ENCODE measurements at places on chromosomes 2 and 18. TPM values are rescaled to one million over a fixed set of nuclear protein-coding genes. Genes with fewer than 3 reads are reported as not detected.

- no peak for DNase-seq
Measured at GRCh38 chr18:76957384-76958355, 135.3 kb downstream of the ZNF236 start.

- DNase-seq = no peak
Measured at GRCh38 chr2:1728821-1729220, 15.5 kb downstream of the PXDN start.

DNA sequence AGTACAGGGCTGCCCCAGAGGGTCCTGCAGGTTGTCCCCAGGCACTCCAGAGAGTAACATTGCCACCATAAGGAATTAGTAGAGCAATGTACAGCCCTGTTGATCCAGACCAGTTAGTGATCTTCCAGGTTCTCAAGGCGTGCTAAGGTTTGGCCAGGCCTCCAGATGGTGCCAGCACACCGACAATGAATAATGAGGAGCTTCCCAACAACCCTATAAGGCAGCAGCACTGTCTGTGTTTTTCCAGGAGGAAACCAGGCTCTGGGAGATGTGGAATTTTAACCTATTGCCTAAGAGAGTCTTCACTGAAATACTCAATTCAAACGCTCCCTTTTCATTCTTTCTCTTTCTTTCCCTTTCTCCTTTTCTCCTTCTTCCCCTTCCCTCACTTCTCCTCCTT, 122.1 kb downstream of the MGAT5 start:
- DNase-seq = no peak

- DNase-seq = no peak
Measured at GRCh38 chr2:218047536-218048225, 21.4 kb upstream of the RUFY4 start.

Gene SLC19A3
- 4.5 TPM for total RNA-seq

DNA sequence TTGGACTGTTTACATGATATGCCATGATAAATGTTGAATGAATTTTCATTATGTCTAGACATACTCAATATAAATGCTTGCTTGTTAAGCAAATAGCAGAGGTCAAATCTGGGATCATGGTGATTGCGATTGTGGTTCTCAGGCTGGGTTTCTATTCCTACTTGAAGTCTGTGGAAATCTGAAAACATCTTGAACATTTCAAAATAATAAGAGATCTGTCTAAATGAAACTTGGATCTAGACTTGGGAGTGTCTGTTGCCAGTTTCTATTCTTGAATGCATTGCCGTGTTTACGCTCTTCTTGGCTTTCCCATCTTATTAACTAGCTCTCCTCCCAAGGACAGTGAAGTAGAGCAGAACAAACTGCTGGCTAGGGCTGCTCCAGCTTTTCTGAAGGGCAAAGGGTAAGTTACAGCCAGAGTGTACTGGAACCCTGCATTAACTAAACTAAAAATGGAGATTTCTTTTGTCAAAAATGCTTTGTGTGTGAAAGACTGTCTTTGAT, 127.7 kb downstream of the DTNA start:
- no peak for DNase-seq

DNA sequence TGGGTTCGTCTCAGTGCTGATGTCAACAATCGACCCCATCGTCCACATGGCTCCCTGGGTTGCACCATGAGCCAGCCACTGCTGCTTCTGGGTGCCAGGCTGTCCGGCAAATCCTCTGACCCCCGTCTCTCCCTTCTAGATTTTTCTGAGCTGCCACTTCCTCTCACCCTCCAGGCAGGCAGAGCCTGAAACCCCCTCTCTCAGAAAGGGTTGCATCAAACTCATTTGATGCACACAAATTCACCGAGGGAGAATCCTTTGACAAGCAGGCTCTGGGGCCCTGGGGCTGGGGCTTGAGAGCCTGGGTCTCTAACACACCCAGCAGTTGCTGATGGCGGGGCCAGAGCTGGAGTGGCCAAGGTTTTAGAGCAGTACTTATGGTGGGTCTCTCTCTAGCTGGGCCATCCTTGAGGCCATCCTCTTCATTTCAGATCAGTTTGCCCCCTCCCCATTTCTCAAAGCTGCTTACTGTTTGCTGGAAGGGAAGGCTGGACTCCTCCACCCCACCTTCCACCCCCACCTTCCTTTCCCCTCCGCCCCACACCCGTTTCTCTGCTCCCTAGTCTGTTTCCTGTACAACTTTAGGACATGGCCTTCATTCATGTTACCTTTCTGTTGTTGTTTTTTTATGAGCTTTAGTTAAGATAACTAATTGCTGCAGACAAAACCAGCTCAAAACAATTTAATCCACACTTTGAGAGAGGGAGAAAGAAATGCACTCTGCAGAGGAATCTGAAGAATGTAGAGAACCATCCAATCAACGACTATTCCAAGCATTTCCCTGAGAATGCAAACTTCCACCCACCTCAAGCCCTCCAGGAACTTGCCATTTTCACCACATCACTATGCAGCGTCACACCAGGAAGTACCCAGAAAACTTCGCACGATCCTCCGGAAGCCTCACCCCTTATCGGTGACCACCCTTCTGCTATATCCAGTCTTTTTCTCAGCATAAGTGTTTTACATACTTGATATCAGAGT, 69.5 kb downstream of the ARL4C start:
- peak; percentile 86 for DNase-seq

Gene SGPP2
- 0.57 TPM for total RNA-seq

Gene NAPG
- total RNA-seq = 31.0 TPM

DNA sequence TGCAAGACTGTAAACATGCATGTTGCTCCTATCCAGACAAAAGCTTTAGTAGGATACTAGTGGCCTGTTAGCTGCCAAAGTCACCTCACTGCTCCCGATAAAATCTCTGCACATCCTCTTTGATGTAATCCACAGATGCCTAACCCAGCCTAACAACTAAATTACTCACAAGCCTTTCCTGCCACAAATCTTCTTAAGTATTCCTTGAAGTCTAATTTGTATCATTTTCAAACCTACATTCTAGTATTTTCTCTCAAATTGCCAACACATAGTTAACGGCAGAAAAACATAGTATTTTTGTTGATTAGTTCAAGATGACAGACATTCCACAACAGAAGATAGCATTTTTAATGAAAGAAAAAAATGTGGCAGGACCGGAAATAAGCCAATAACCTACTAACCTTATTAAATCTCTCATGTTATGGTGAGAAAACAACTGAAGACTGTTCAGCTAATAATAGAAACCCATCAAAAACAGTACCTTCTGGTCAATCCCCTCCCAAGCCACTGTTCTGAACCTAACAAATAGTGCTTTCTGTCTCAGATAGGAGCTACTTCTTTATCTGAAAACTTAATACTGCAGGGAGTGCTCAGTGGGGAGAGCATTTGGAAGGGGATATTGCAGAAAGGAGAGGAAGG, at the start of gene MPP4:
MPP4 (minus strand) TSS at position 57 of the 639 bp plus-strand sequence. CDS start 4,690 bp downstream, outside the sequence.
- DNase-seq = peak; percentile 54

GRCh38 chr2:24466871-24467870, 23.9 kb upstream of the NCOA1 start:
- peak; percentile 78 for DNase-seq

Gene BAZ2B
- 28.0 TPM for total RNA-seq

- peak; percentile 87 for DNase-seq
Measured at GRCh38 chr2:163347982-163348856, 387.6 kb downstream of the FIGN start.
